GM18507 (cell line): ENCODE measurements at places on chromosomes 5 and 9.
A peak's percentile ranks its signal among the peaks of the same experiment; 100 is the strongest.

DNA sequence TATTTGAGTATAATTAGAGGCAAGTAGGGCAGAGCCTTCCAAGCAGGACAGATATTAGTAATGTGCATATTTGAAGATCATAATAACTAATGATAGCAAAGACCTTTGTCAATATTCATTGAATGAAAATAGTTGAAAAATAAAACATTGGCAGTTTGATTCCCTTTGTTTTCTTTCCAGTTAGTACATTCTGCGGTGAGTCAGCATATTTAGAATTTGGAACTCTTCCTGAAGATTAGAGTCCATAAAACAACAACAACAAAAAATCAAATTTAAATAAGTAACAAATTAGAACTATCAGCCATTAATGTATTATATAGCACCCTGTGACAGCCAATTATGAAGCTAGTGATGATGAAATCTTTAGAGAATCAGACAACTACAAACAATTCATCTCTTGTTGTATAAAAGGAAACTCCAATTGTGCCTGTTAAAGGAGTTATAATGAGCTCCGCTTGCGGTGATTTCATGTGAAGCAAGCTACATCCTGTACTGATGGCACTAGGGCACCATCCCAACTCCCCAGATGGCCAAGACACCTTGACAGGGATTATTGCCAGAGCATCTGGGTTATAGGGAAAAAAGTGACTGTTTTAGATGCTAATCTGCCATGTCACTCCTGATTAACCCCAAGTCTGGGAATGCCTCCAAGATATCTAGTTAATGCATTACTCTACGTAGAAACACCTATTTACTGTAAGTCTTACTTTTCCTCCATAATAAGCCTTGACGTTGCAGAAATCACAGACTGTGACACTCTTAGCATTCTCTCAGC, 6.8 kb downstream of the IFNA8 start:
- DNase-seq, result no peak

DNA sequence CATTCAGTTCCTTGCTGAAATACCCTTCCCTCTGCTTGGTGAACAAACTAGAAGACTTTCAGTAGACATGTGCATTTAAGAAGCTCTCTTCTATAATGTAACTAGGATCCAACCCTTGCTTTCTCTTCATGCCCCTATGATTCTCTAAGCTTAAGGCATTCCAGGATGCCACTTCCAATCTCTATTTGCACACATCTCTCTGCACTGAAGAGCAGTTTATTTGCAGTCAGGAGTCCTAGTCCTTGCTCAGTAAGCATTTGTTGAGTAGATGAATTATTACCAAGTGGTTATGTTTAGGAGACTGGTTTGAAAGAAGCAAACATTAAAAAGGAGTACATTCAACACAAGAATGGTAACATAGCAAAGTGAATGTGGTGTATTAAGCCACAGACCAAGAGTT, 274.2 kb upstream of the KLF9 start:
- no peak for DNase-seq

DNA sequence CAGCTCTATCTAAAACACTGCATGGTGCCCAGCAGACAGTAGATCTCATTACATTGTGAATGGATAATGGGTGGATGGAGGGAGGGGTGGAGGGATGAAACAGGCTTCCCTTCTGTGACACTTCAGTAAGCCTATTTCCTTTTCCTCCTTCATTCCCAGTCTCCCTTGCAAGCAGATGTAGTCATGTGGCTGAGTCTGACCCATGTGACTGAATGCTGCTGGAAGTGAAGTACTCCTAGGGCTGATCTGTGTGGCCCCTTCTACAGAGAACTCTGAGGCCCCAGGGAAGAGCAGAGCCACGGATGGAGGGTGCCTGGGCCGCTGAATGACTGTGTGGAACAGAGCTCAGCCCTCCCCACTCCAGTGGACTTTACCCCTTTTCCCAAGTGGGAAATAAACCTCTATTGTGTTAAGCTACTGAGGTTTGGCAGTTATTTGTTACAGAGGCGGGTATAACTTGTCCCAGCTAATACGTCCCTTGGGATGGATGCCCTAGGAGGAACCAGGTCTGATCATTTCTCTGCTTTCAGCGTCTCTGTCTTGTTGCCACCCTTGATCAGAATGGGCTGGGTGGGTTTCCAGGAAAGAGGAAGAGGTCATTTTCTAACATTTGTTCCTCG, 176.1 kb upstream of the MVB12B start:
- DNase-seq, result no peak

DNA sequence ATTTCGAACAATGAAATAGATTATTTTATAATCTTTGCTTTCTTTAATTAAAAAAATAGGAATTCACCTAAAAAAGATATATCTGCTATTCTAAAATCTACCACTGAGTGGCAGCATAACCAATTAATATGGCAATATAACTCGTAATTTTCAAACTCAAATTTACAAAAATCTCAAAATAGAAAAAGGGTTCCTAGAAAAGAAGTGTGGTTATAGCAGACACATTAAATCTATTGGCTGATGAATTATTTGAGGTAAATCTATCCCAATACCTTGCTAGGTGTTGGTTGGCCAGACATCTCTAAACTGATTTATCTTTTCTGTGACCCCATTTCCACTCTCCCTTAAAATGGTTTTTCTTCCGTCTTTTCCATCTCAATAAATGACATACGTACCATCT, 30.2 kb upstream of the NRG2 start:
- no peak for DNase-seq

GRCh38 chr5:130502702-130503101, 598.4 kb downstream of the CHSY3 start:
- DNase-seq, result no peak

DNA sequence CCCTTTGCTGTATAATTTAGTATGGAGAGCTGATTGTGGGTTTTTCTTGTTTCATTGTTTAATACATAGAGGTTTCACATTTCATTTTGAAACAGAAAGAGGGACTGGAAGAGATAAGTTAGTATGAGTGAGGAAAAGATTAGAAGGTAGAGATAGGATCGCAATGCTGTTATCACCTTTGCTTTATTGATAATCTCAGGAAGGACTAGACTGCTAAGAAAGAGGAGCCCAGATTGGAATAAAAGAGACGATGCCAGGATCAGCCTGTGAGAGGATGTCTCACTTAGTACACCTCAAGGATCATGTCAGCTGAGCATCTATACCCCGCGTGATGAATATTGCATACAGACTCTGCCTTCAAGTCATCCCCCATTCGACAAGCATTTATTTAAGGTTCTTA, 178.0 kb upstream of the DMAC1 start:
- no peak for DNase-seq

- DNase-seq, result peak; percentile 71
Observed at GRCh38 chr9:111926421-111926875, 29.8 kb downstream of the UGCG start.

- no peak for DNase-seq
Observed at GRCh38 chr5:148739524-148739923, 85.2 kb upstream of the HTR4 start.

DNA sequence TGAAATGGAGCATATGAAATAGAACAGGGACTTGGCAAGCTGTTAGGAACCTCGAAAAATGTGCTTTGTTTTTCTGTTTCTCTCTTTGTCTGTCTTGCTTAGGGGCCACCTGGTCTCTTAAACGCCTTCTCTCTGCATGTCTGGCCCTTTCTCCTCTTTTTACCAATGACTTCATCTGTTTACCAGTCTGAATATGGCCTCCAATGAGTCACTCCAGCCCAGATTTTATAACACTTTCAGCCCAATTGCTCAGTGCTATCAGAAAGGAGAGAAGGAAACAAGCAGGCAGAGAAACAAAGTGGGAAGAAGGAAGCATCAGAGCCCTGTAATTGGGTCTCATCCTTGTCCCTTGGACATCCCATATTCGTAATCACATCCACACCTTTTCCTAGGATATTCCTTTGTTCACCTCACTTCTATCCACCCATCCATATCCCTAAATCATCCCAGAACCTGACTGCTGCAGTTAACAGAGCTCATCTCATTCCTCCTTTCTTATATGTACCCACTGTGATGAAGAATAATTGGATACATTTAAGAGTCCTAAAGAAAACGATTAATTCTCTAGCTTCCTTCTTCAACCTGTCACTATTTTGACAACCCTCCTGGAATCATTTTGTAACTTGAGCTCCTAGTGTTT, 151.8 kb upstream of the GPR151 start:
- DNase-seq, result no peak

DNA sequence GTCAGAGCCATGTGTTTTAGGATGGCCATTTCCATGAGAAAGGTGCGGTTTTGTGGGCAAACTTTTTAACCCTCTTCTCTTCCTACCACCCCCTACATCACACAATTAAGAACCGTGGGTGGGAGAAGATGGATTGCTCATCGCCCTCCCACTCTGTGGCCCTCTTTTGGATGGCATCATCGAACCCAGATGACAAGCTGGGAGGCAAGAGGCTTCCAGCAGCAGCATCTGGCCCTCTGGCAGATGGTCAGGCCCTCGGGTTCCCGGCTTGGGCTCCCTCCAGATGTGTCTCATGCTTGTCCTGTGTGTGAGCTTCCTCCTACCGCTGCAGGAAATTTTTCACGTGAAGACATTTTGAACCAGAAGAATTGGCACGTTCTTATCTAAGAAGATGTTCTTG, 199.9 kb downstream of the EBF1 start:
- DNase-seq, result no peak

DNA sequence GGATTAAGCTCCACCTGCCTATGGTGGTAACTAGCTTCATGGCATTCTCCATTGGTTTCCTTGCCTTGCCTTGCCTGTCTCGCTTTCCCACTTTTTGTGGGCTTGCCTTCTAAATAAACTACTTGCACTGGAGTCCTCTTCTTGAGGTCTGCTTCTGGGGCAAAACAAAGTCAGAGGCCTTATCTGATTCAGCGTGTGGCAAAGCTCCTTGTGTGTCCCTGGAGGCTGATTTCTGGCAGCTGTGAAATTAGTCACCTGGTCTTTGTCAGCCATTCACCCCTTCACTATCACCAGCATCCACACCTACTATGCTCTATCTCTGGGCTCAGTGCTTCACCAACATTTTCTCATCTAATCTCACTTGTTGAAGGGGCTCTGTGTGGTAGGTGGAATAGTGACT, 176.2 kb downstream of the SEC61B start:
- no peak for DNase-seq

- no peak for DNase-seq
Observed at GRCh38 chr5:136686192-136686872, 321.0 kb upstream of the TRPC7 start.

DNA sequence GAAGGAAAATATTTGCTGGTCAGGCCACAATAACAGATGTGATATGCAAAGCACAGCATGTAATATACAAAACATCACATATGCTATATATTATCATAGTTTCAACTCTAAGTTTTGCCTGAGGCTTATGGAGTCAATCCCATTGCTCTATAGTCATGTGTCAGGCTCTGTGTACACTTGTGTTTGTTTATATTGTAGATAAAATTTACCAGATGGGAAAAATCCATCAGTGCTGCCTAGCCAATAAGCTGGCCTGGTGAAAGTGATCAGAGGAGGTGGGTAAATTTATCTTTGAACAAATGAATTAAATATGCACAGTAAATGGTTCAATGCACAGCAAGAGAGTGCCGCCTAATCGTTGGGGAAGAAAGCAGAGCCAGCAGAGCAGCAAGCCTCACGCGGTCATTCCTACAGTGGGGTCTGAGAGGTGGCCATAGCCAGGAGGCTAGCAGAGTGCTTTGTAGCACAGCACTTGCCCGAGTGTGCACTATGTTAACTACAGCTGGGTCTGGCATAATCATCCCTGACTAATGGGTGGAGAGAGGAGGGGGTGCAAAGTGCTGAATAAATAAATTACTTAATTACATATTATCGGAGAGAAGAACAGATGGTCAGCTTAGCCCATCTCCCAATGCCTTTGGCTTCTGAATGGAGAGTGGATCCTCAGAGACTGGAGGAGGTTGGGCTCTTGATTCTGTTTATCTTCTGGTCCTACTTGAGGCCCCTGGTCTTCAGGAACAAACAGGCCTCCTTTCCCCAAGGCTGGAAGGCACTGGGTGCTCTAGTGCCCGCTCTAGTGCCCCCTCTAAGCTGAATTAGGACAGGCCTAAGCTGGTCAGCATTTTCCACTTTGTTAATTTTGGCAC, 153.5 kb downstream of the MAT2B start:
- no peak for DNase-seq

DNA sequence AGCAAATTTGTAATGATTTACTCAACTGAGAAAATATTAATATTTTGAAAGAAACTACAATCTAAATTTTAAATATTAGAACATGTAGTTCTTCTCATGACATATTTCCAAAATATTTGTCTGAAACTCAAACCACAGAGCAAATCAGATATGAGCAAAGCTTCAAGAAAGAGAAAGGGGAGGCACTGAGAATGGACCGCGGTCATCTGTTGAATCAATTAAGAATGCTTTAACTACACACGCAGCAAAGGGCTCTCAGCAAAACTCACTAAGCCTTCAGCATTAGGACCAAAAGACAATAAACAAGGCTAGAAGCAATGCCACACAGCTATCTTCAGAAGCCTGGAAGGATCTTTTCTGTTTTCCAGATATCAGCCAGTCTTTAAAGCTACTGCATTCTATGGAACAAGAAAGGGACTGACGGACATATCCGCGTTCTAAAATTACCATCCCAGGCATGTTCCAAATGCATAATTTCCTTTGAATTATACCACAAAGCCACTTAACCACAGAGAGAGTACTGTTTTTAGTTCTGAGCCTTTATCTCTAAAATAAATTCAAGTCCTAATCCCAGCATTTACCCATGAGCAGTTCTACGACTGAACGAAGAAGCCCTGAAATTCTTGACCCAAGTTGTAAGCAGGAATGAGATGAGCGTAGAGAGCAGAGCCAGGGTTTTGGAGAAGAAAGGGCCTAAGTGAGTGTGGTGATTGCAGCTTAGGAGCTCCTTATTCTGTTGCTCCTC, 513.5 kb downstream of the AGTPBP1 start:
- no peak for DNase-seq

DNA sequence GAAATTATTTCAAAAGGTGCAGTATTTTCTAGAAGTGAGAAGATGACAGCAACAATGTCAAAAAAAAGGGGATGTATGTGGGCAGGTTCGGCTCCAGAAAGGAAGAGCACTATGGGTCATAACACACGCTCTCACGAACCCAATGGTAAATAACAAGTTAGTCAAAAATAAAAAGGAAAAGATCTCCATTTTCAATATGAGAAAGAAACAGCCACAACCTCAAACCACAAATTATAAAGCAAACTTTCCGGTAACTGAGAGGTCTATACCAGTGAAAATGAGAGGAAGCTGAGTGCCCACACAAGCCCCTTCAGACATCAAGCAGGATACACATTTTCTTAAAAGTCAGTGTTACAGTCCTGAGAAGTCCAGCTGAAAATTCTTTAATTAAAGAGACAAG, 398.5 kb upstream of the RPS23 start:
- no peak for DNase-seq

GRCh38 chr5:142540922-142541422, 144.9 kb downstream of the FGF1 start:
- no peak for DNase-seq
